ENCODE measurements at places on chromosomes 3 and 15.

DNA sequence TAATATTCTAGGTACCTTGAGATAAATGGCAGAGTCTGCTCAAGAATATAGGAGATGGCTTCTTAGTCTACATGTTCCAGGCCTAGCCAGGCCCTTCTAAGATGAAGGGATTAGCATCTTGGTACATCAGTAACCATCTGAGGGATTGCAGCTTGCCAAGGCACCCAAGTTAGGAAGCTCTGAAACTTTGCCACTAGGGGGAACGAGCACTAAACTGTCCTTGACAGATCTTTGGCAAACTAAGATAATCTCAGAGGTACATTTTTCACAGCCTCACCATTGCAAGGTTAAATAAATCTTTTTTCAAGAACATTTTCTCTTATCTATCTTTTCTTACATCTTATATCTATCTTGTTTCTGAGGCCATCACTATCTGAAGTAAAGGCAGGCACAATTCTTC is 351.2 kb downstream of the RAP2B start:
- DNase-seq: no peak

- DNase-seq: no peak
These were observed 98.2 kb downstream of the DCLK3 start for GRCh38 chr3:36666166-36666565.

DNA sequence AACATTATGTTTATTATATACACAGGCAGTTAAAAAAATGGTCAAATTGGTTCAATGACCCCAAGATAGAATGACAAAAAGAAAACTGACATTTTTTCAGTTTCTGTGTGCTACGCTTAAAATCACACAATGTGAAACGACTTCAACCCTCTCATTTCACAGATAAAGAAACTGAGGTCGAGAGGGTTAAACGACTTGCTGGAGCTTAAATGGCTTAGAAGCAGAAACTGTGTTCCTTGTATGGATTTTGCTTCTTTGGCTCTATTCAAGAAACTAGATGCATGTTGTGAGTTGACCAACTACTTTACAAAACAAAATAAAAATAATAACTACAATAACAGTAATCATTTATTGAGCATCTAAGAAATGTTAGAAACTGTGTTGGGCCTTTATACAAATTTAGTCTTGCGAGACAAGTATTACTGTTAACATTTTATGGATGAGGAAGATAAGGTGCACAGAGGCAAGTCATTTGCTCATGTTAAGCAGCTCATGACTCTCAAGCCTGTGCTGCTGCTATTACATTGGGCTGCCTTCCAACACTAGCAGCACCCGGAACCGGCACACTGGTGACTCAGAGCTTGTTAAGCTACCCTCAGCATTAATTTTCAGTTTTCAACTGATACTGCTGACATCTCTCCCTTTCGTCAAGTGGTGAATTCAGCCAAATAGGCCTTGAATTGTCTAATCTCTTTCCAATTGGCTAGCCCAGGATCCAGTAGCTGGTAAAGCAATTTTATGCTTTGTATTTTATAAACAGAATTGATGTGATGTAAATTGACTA is 487.6 kb downstream of the NAALADL2 start:
- no peak for DNase-seq

DNA sequence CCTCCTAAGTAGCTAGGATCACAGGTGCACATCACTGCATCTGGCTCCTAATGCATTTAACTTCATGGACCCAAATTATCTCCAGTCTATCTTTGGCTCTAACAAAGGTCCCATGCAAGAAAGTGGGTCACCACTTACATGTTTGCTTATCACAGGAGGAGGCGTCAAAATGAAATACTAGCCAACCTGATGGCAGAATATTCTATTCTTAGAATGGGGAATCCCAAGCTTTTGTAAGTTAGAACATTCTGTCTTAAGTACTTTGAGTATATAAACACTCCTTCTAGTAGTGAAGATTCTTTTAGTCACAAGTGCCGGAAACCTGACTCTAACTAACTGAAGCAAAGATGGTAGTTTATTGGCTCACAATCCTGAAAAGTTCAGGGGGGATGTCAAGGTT is 72.0 kb upstream of the ADAMTS9 start:
- no peak for DNase-seq

DNA sequence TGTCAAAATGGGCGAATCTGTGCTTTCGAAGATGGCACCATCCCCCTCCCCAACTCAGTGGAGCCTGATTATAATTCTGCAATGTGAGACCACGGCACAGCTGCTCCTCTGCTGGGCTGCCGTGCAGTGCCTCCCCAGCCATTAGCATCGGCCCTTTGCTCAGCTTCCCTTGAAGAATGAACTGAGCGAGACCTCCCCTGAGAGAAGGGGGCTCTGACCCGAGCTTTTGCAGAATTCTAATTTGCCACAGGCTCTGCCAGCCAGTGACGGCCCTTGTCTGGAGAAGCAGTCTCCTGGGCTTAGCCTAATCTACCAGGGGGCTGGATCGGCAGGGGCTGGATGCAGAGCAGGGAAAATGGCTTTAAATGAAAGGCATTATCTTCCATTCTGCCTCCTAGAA is 57.2 kb downstream of the GLDN start:
- no peak for DNase-seq

Data from CD4-positive, alpha-beta T cell treated with Interleukin-15 for 1 hour (primary cell).